Activated CD8-positive, alpha-beta T cell treated with anti-CD3 and anti-CD28 coated beads, Interleukin-2, amount 10 ng/mL, durations not matched to agents 7 days and 5 days (primary cell): ENCODE measurements at places on chromosomes 3 and 15.

DNA sequence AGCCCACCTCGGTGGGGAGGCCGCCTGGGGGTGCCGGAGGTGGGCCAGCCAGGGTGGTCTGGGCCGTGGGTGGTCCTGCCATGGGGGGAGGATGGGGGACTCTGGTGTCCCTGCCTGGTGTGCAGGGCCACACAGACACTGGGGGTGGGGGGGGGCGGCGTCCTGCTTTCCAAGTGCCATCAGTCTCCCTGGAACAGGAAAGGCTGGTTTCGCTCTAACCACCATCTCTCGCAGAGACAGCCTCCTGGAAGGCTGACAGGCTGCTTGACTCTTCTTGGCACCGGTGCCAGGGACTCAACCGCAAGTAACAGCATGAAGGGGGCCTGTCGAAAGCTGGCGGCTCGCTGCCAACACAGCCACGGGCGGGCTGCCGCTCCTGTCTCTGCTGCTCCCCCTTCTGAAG lies 40.3 kb downstream of the RGMA start:
- no peak for DNase-seq

DNA sequence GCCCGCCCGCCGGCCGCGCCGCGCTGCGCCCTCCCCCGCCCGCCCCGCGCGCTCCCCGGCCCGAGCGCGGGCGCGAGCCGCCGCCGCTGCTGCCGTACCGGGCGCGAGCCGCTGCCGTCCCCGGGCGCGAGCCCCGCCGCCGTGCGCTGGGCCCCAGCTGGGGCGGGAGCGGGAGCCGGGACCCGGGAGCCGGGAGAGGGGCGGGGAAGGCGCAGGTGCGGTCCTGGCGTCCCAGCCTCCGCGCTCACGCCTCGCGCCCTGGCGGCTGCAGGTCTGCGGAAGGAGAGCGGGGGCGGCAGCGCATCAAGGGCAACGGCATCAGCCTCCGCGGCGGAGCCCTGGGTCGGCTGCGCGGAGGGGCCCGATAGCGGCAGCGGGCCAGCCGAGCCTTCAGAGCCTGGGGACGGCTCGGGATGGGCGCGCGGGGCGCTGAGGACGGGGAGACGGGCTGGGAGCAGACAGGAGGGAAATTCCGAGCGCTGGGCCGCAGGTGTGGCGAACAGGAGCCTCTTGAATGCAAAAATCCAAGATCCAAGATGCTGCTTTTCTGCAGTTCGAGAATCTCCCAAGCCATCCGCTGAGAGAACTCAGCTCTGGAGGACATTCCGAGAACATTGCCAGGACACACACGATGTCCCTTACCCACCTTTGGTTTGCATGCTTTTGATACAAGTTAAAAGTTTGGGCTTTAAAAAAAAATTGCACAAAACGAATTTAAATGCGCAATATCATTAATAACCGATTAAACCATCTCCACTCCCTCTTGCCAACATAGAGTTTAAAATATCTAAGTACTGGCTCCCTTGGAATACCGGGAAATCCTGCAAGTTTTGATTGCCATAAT lies 251.1 kb downstream of the TJP1 start:
- DNase-seq = no peak

DNA sequence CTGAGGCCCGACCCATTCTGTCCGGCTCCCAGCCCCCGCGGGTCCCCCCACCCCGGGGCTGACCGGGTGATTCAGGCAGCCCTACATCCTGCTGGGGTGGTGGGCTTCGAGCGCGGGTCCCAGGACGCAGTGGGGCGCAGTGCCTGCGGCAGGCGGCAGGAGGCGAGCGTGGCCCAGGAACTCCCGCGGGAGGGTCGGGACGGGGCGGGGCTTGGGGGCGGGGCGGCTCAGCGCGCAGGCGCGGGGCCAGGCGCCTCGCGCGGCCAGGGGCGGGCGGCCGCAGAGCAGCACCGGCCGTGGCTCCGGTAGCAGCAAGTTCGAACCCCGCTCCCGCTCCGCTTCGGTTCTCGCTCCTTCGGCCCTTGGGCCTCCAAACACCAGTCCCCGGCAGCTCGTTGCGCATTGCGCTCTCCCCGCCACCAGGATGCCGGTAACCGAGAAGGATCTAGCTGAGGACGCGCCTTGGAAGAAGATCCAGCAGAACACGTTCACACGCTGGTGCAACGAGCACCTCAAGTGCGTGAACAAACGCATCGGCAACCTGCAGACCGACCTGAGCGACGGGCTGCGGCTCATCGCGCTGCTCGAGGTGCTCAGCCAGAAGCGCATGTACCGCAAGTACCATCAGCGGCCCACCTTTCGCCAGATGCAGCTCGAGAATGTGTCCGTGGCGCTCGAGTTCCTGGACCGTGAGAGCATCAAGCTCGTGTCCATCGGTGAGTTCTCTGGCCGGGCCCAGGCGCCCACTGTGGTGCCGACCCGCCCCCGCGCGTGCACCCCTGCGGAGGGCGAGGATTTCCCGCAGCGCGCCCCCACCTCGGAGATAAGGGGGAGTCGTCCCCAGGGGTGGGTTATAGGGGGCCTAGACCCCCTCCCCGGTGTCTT lies at the start of gene FLNB:
Gene FLNB (plus strand): TSS at position 282 of the 885 bp plus-strand sequence. CDS start 143 bp downstream, at position 425.
- DNase-seq = peak; percentile 81

DNA sequence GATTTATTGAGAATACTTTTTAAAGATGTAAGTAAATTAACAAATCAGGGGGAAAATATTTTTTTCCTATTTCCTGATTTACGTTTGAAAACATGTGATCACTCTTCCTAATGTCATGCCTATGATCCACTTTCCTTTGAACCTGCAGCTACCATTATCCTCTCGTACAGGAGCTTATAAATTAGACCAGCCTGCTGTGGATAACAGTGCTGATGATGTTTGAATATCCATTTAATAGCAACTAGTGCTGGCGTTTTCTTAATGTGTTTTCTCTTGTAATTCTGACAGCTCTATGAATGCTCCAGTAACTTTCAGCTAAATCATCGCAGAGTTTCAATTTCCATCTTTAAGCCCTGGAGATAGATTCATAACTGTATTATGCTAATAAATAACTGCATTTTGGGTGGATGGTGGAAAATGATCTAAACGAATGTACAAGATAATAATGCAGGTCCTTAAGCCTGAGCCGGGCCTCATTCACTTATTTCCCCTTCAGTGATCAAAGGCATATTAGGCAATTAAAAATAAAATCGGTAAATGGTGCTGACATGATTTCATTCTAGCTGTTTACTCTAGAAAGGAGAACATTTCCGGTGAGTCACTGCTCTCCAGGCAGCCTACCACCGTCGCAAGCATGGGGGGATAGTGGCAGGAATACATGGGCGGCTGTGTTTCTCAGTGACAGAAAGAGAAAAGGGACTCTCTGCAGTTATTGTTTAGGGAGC lies 58.5 kb upstream of the SLC24A5 start:
- no peak for DNase-seq

GRCh38 chr3:53597136-53597915 lies 102.9 kb downstream of the CACNA1D start:
- no peak for DNase-seq
